ENCODE measurements at places on chromosomes 7 and 10. TPM values are rescaled to one million over a fixed set of nuclear protein-coding genes. Genes with fewer than 3 reads are reported as not detected.

Gene PDK4
- total RNA-seq = 4.8 TPM

Gene ACTR3C
- 24.1 TPM for total RNA-seq

Gene CC2D2B
- total RNA-seq = not detected

Gene SEMA3D
- total RNA-seq = 4.8 TPM

Gene FFAR4
- total RNA-seq = 0.25 TPM

Gene LIPM
- total RNA-seq = not detected

Gene CAMK2G
- total RNA-seq = 147 TPM

Gene FXYD4
- not detected for total RNA-seq

Gene GPNMB
- total RNA-seq = 13.3 TPM

Gene OR2A42
- not detected for total RNA-seq

Gene ANKRD61
- total RNA-seq = not detected

Gene PRSS37
- total RNA-seq = not detected

Gene DENND2A
- total RNA-seq = 4.2 TPM

Gene LIPN
- not detected for total RNA-seq

Gene SRPK2
- 66.0 TPM for total RNA-seq

Gene COL26A1
- total RNA-seq = 0.20 TPM

Gene CDH23
- total RNA-seq = 13.3 TPM

Gene FOXI2
- not detected for total RNA-seq

Gene POLR1F
- 14.5 TPM for total RNA-seq

Gene ADIRF
- total RNA-seq = 72.8 TPM

Gene HDAC9
- 14.7 TPM for total RNA-seq

Gene PLXDC2
- total RNA-seq = not detected

Gene CHCHD1
- total RNA-seq = 44.1 TPM

Gene UCMA
- not detected for total RNA-seq

Gene HTR5A
- not detected for total RNA-seq

Gene STOX1
- total RNA-seq = 3.9 TPM

Gene ARHGEF35
- 29.6 TPM for total RNA-seq

Gene LDB1
- total RNA-seq = 38.5 TPM

Gene NRCAM
- total RNA-seq = 42.6 TPM

Gene MOGAT3
- not detected for total RNA-seq

Gene FBXO24
- total RNA-seq = 4.6 TPM

Gene GRM3
- not detected for total RNA-seq

Gene ARMC3
- 14.4 TPM for total RNA-seq

Gene CRPPA
- total RNA-seq = 8.0 TPM

Gene XPNPEP1
- total RNA-seq = 24.6 TPM

Gene PRKG1
- total RNA-seq = 0.68 TPM

Gene SLC25A28
- 17.7 TPM for total RNA-seq

Gene EPDR1
- total RNA-seq = 5.4 TPM

Gene GPR26
- total RNA-seq = not detected

Gene CYP51A1
- 89.0 TPM for total RNA-seq

Gene NPFFR1
- 0.05 TPM for total RNA-seq

Gene SUN3
- 0.24 TPM for total RNA-seq

Gene CDK14
- total RNA-seq = 41.6 TPM

Gene PPP1R3C
- 1.5 TPM for total RNA-seq

Gene CTAGE4
- 5.8 TPM for total RNA-seq

Gene ST8SIA6
- 0.60 TPM for total RNA-seq

Gene GJD4
- not detected for total RNA-seq

Gene MGAM2
- not detected for total RNA-seq

Gene ZC3HAV1L
- 34.8 TPM for total RNA-seq

Gene TAS2R41
- not detected for total RNA-seq

All from PC-9 (cell line).